RWPE2 (cell line): ENCODE measurements at places on chromosomes 6 and 20.

GRCh38 chr6:136968837-136969236 lies 46.7 kb downstream of the SLC35D3 start:
- H3K36me3 ChIP-seq, result no peaks in the 10 kb centered on the region
- peaks cover 5% of the 10 kb centered on the region for H3K4me1 ChIP-seq
- H3K27me3 ChIP-seq, result no peaks in the 10 kb centered on the region

DNA sequence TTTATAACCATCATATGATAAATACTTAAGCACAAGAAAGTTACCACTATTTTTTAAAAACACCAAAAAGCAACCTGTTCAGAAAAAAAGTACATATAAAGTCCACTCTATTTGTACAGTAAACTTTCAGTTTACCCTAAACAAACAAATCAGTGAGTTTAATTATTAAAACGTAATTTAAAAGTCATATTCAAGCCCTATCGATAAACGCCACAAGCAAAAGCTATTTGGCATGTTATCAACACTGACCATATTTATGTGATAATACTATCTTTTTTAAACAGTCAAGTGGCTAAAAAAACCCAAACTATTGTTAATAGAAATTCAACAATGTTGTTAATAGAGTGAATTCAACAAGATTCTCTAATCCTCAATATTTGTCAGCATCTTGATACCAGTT lies 1.9 kb downstream of the KATNA1 start:
- no peaks in the 10 kb centered on the region for H3K27me3 ChIP-seq
- H3K27ac ChIP-seq, result peak overlapping the region; percentile 70
- H3K4me1 ChIP-seq, result peaks cover 14% of the 10 kb centered on the region
- peak overlapping the region; percentile 92 for H3K4me3 ChIP-seq
- no peak for DNase-seq
- 0 out of 2 replicates have a peak, but pooled peaks cover 5% of the 10 kb centered on the region for H3K36me3 ChIP-seq

- no peaks in the 10 kb centered on the region for H3K36me3 ChIP-seq
- no peak overlapping the region for H3K27ac ChIP-seq
- DNase-seq, result no peak
- H3K4me1 ChIP-seq, result no peaks in the 10 kb centered on the region
- no peaks in the 10 kb centered on the region for H3K27me3 ChIP-seq
Observed at GRCh38 chr6:109420751-109421150, 19.7 kb downstream of the PPIL6 start.

- H3K4me3 ChIP-seq, result no peak overlapping the region
- no peak for DNase-seq
- no peaks in the 10 kb centered on the region for H3K4me1 ChIP-seq
- no peak overlapping the region for H3K27ac ChIP-seq
- H3K27me3 ChIP-seq, result no peaks in the 10 kb centered on the region
- peaks cover 74% of the 10 kb centered on the region for H3K36me3 ChIP-seq
Observed at GRCh38 chr6:89669002-89669401, 30.5 kb upstream of the LYRM2 start.

DNA sequence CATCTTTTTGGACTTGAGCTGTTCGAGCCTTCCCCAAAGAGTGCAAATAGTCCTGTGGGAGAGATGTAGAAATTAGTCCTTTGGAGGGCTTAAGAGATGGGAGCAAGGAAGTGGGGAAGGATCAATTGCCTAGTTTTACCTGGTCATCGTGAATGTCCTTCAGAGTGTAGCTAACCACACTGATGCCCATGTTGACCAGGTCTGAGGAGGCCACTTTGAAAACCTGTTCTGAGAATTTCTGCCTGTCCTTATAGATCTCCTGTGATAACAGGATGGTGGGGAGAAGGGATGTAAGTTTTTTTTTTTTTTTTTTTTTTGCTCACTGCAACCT lies 2.0 kb downstream of the FLOT1 start:
- no peaks in the 10 kb centered on the region for H3K4me1 ChIP-seq
- DNase-seq, result no peak
- peak overlapping the region; percentile 98 for H3K27ac ChIP-seq
- H3K36me3 ChIP-seq, result peaks cover 68% of the 10 kb centered on the region

DNA sequence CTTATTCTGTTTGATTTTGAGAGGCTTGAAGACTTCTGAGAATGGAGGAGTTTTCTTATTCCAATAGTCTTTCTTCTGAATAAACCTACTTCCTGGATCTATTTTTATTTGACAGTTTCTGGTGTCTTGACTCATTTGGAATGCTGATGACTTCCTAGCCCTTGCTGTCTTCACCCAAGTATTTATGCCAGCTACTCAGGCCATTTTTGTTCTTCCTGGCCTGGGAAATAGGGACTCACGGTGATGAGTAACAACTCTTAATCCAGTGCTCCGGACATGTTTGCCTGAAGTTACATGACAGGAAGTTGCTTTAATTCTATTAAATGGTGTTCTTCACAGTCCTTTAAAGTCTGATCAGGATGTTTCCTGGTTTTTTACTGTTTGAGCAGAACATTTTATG lies 272.1 kb upstream of the EYS start:
- no peak for DNase-seq
- no peaks in the 10 kb centered on the region for H3K4me1 ChIP-seq
- H3K27me3 ChIP-seq, result no peaks in the 10 kb centered on the region
- H3K4me3 ChIP-seq, result no peak overlapping the region
- no peaks in the 10 kb centered on the region for H3K36me3 ChIP-seq

GRCh38 chr20:44728801-44729443 lies 13.8 kb downstream of the CCN5 start:
- H3K27me3 ChIP-seq, result no peaks in the 10 kb centered on the region
- peaks cover 40% of the 10 kb centered on the region for H3K4me1 ChIP-seq
- peak overlapping the region; percentile 91 for H3K27ac ChIP-seq
- no peak overlapping the region for H3K4me3 ChIP-seq

GRCh38 chr6:53418288-53418687 lies 69.5 kb upstream of the ELOVL5 start:
- no peak overlapping the region for H3K27ac ChIP-seq
- DNase-seq, result no peak
- no peaks in the 10 kb centered on the region for H3K4me1 ChIP-seq
- H3K36me3 ChIP-seq, result no peaks in the 10 kb centered on the region
- H3K27me3 ChIP-seq, result no peaks in the 10 kb centered on the region

DNA sequence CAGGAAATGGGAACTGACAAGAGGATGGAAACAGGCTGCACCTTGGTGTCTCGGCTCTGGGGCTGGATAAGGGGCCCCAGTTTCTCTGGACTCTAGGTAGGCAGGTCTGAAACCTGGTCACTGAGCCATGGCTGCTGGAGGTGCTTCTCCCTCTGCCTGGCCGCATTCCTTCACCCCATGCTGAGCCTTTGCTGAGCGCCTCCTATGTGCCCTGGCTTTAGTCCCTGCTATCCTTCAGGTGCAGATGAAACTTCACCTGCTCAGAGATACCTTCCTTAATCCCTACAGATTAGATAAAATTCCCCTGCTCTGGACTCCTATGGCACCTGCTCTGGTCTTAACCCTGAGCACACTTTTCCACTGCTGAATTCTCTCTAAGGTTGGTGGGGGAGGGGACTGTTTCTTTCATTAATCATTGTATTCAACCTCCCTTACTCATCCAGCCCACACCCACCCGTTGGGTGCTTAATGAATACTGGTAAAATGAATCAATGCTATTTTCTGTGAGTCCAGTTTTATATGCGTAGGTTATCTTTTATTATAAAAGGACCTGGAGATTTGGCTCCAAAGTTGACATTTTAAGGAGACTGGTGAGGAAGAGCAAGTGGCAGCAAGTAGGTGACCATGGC lies 19.3 kb downstream of the MYLK4 start:
- no peak overlapping the region for H3K4me3 ChIP-seq
- no peak for DNase-seq
- no peaks in the 10 kb centered on the region for H3K27me3 ChIP-seq
- H3K36me3 ChIP-seq, result no peaks in the 10 kb centered on the region
- H3K4me1 ChIP-seq, result no peaks in the 10 kb centered on the region

DNA sequence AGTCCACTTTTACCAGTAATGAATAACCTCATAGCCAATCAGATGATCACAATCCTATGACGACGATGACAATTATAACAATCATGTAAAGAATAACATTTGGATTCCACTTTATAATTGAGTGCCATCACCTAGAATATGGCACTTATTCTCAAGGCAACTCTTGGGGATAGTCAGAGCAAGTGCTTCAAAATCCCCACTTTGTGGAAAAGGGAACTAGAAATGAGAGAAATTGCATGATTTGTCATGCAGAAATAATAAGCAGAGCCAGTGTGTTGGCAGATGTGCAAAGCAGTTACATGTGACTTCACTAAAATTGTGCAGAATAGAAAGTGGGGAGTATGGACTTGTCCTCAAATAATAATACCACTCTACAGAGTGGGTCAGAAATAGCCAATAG lies 41.3 kb downstream of the FRK start:
- no peaks in the 10 kb centered on the region for H3K36me3 ChIP-seq
- H3K27ac ChIP-seq, result no peak overlapping the region
- peaks cover 20% of the 10 kb centered on the region for H3K4me1 ChIP-seq
- no peak for DNase-seq
- H3K4me3 ChIP-seq, result no peak overlapping the region

DNA sequence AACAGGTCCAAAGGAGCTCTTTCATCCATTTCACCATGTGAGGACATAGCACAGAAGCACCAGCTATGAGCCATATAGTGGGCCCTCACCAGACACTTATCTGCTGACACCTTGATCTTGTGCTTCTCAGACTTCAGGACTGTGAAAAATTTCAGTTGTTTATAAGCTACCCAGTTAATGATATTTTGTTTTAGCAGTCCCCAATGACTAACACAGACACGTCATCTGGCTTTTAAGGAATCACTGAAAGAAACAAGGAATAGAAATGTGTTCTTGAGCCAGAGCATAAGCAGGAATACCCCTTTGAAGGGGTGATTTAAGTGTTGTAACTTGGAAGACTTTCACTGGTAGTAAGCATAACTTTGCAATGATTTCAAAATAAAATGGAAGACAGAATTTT lies 214.7 kb upstream of the PTCHD4 start:
- H3K27ac ChIP-seq, result no peak overlapping the region
- no peak for DNase-seq
- no peaks in the 10 kb centered on the region for H3K27me3 ChIP-seq

DNA sequence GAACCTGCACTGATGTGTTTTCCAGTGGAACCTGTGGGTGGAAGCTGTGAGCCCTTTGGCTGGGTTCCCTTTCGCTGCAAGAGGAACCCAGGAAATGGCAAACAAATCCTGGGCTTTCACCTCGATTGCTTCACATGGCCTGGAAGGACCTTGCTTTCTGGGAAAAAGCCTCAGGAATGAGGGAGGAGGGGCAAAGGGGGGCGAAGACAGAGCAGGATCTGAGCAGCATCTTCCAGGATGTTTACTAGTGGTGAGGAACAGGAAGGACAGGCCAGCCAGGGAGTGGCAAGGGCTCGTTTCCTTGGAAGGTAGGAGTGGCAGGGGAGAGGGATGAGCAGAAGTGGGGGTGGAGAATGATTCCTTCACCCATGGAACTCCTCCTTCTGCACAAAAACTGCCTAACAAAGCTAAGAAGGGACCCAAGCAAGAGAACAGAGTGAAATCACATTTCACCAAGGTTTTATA lies 5.9 kb downstream of the SLC2A10 start:
- H3K4me3 ChIP-seq, result no peak overlapping the region
- peak; percentile 97 for DNase-seq
- no peaks in the 10 kb centered on the region for H3K36me3 ChIP-seq
- no peaks in the 10 kb centered on the region for H3K27me3 ChIP-seq
- H3K27ac ChIP-seq, result peak overlapping the region; percentile 28

- H3K4me3 ChIP-seq, result no peak overlapping the region
- no peaks in the 10 kb centered on the region for H3K36me3 ChIP-seq
- no peak for DNase-seq
Observed at GRCh38 chr20:2361035-2361593, 19.6 kb upstream of the TGM6 start.

GRCh38 chr20:51801823-51802123 lies 548 bp downstream of the SALL4 start:
- peaks cover 6% of the 10 kb centered on the region for H3K4me1 ChIP-seq
- DNase-seq, result no peak
- H3K27ac ChIP-seq, result no peak overlapping the region
- no peak overlapping the region for H3K4me3 ChIP-seq
- no peaks in the 10 kb centered on the region for H3K36me3 ChIP-seq
- H3K27me3 ChIP-seq, result no peaks in the 10 kb centered on the region

GRCh38 chr6:56515081-56515905 lies 127.4 kb downstream of the DST start:
- no peaks in the 10 kb centered on the region for H3K4me1 ChIP-seq
- no peaks in the 10 kb centered on the region for H3K27me3 ChIP-seq
- peaks cover 67% of the 10 kb centered on the region for H3K36me3 ChIP-seq

DNA sequence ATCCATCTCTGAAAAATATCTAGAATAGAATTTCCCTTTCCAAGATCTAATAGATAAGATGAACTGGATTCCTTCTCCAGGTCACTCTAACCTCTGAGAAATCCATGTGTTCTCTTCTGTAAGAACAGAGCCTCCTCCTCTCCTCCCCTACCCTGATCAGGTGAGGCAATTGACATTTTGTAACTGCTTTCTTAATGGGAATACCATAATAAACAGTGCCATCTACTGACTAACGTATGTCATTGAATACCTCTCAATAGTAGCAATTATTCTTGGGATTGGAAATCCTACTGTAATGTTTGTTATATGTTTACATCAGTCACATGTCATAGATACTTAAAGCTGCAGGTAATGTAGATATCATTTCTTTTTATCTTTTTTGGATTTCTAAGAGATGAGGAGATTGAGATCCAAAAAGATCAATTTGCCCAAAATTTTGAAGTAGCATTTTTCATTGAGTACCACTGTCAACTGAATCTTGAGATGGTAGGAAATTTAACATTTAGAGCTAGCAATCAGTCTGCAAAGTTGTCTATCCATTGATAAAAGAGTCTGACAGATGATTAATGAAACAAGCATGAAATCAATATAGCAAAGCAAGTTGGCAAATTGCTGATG lies 365.8 kb upstream of the HSF2 start:
- no peaks in the 10 kb centered on the region for H3K36me3 ChIP-seq
- no peak overlapping the region for H3K4me3 ChIP-seq
- peaks cover 4% of the 10 kb centered on the region for H3K4me1 ChIP-seq
- no peak overlapping the region for H3K27ac ChIP-seq

DNA sequence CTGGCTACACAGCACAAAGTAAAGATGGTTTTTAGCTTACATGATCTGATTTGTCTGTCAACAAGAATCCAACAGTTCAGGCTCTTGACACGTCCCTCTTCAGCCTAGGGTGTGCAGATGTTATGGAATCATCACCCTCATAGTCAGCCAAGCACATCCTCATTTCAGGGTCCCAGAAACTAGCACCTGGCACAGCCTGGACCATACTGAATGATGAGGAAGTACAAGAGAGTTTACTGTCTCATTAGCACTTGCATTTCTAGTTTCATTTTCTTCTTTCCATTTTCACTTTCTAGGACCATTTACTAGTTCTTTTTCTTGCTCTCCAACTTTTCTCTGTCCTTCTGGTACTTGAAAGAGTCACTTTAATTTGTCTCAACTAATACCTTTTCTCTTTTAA lies 6.5 kb downstream of the RIPOR2 start:
- H3K27me3 ChIP-seq, result no peaks in the 10 kb centered on the region
- H3K36me3 ChIP-seq, result no peaks in the 10 kb centered on the region
- no peak overlapping the region for H3K4me3 ChIP-seq
- DNase-seq, result no peak
- no peak overlapping the region for H3K27ac ChIP-seq

GRCh38 chr6:53916804-53917463 lies 122.1 kb downstream of the LRRC1 start:
- peaks cover 29% of the 10 kb centered on the region for H3K36me3 ChIP-seq
- H3K27me3 ChIP-seq, result no peaks in the 10 kb centered on the region
- H3K27ac ChIP-seq, result no peak overlapping the region
- no peak for DNase-seq
- H3K4me1 ChIP-seq, result no peaks in the 10 kb centered on the region
